ENCODE measurements at places on chromosomes 6 and 20.

- no peak for DNase-seq
Measured at GRCh38 chr6:169867751-169868191, 116.3 kb downstream of the ERMARD start.

- DNase-seq: no peak
Measured at GRCh38 chr6:102680413-102680812, 1286.9 kb downstream of the GRIK2 start.

DNA sequence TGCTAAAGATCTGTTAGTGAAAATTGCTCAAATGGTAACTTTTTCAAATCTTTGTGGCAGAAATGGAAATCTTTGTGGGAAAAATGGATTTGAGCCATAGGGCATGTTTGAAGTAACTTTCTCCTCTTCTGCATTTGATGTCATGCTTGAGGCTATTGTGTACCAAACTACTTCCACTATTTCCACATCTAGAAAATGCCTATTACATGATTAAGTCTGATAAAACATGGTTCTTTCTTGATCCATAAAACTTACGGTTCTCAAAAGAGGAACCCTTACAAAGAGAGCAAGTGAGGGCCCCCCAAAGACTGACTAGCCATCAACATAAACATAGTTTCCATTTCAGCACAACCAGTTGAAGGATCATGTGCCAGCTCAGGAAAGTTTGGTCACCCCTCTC lies 150.6 kb downstream of the NFATC2 start:
- no peak for DNase-seq

- DNase-seq: no peak
Measured at GRCh38 chr6:163122365-163122764, 292.2 kb upstream of the QKI start.

GRCh38 chr6:34934516-34934915 lies 45.5 kb downstream of the ANKS1A start:
- peak; percentile 17 for DNase-seq

DNA sequence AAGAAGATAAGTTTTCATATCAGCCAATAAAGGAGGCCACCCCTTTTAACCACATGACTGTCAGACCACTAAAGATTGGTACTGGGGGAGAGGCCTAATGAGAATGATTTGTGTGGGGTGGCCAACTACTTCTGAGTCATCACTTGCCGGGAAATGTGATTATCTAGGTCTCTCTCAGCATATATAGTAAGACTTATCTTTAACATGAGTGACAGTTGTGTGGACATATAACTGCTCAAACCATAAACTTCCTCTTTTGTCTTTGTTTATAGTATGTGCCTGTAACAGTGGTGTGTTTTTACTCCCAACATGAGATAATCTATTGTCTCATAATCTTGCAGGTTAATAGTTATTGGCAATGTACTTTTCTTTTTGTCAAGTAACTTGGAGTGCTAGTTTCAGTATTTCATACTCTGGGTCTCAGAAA lies 312.4 kb downstream of the CDKAL1 start:
- DNase-seq: peak; percentile 38

- DNase-seq: peak; percentile 91
Measured at GRCh38 chr6:161257793-161258457, 15.9 kb downstream of the AGPAT4 start.

- no peak for DNase-seq
Measured at GRCh38 chr6:151108548-151108947, 131.2 kb upstream of the AKAP12 start.

DNA sequence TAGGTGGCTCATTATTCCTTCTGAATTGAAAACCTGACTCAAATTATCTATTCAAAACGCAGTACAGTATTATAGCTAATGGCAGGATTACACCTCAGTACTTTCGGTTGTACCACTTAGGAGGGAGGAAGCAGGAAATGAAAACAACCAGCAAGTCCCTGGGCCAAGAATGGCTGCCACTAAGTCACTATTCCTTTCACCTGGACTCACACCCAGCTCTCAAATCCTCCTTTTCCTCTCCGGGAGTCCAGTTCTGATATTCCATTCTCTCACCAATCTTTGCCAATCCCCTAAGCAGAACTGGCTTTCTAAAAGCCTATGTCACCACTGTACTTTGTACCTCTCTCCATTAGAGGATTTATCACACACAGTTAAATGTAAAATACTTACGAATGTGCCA lies 20.6 kb downstream of the TMEM242 start:
- DNase-seq: no peak
